ENCODE measurements at places on chromosomes 6 and 20.
A peak's percentile ranks its signal among the peaks of the same experiment; 100 is the strongest.

DNA sequence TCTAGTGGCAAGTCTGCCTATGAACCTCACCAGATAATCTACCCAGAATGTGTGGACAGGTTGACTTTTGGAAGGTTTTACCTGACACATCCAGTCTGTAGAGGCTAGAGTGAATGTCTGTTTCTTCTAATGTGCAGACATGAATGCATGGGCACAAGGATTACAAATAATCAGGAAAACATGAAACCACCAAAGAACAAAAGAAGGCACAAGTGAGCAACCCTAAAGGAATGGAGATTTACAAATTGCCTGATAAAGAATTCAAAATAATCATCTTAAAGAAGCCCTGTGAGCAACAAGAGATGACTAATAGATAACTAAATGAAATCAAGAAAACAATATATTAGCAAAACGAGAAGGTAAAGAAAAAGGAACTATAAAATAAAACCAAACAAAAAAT is 876.1 kb upstream of the ADGRB3 start:
- DNase-seq: no peak

DNA sequence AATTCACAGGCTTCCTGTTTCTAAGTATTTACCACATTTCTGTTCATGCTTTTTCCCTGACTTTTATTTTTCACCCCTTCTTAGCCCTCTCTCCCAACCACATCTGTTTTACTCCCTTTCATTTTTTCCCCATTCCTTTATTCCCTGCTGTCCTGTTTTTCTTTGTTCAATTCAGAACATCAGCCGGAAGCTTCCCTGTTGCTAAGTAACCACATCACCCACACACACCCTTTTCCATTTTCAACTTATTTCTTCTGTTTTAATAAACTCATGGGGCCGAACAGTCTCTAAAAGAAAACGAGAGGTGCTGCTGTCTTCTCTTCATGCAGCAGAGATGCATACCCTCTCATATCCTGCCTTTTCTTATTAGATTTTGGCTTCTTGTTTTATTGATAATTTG is 53.5 kb upstream of the CEP85L start:
- no peak for DNase-seq

GRCh38 chr6:39947611-39948068 is 13.4 kb upstream of the MOCS1 start:
- no peak for DNase-seq

- no peak for DNase-seq
Measured at GRCh38 chr6:1365686-1366085, 23.7 kb upstream of the FOXF2 start.

DNA sequence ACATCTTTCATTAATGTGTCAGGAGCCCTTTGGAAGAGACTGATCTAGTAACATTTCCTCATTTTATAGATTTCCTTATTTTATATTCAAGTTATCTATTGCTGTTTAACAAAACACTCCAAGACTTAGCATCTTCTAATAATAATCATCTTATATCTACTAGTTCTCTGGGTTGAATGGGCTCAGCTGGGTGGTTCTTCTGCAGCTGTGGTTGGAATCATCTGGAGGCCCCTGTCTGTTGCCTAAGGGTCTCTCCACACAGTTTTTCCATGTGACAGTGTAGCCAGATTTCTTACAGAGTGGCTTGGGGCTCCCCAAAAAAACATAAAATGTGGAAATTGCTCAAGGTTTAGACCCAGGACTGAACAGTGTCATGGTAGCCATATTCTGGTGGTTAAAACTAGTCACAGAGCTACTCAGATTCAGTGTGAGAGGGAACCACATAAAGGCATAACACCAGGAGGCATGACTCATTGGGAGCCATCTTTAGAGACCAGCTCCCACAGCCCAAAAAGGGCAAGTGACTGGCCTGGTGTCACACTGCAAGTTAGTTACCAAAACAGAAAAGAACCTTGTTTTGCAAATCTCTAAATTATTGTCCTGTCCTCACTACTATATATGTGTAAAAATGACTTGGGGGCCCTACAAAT is 11.5 kb downstream of the SLC2A10 start:
- no peak for DNase-seq

GRCh38 chr6:152634773-152635172 is 2.4 kb downstream of the SYNE1 start:
- DNase-seq: peak; percentile 44

DNA sequence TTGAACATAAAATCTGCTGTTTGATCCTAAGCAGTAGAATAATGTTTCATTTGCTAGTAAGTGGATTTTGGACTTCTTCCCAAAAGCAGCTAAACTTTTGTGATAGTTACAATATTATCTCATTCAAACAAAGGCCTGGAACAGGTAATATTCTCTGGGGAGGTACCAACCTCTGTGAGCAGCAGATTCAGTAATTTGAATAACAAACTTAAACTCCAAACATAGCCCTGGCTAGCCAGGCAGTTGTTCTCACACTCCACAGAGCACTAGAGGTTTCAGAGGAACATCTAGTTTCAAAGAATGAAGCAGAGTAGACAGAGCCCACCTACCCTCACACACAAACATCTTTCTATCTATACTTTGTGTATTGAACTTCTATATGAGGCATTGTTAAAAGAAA is 40.9 kb downstream of the LGSN start:
- no peak for DNase-seq
